ENCODE measurements at places on chromosomes 12 and 14.

DNA sequence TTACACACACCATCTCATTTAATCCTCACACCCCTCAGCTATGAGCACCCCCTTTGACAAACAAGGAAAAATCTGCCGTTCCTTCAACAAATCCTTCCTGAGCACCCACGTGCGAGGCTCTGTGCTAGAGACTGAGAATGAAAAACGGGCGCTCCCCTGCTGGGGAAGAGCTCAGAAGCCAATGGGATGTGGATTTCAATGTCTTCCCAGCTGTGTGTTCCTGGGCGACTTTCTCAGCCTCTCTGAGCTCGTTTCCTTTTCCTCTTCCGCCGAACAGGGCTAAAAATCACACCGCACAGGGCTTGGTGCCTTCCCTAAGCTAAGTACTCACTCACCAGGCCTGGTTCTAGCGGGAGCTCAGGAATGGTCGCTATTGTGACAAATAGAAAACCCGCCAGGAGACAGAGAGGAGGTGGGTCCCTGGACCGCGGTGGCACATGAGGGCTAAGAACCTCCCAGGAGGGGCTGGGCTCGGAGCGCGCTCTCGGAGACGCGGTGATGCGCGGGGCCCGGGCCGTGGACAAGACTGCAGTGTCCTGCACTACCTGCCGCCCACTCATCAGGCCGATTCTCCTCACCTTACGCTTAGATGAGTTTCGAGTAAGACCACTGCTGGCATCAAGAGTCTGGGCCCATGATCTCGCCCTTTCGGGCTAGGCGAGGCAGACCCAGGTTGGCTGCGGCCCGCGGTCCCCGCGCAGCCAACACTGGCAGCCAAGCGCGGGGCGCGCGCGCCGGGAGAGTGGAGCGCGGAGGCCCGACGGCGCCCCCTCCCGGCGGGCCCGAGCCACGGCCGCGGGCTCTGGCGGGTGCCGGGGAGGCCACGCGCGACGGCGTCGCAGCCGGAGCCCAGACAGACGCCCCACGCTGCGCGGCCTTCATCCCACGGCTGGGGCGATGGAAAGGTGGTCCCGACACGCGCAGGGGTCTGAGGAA lies 17.0 kb downstream of the ZDHHC22 start:
- no peak for DNase-seq

GRCh38 chr12:4242595-4242994 lies 31.0 kb upstream of the CCND2 start:
- no peak for DNase-seq

GRCh38 chr12:29223426-29223825 lies 74.3 kb downstream of the FAR2 start:
- DNase-seq: no peak

- no peak for DNase-seq
Measured at GRCh38 chr14:90455100-90455571, 58.3 kb downstream of the CALM1 start.

GRCh38 chr12:45204757-45205156 lies 11.1 kb upstream of the ANO6 start:
- no peak for DNase-seq

GRCh38 chr14:99884834-99885648 lies 91.8 kb downstream of the EML1 start:
- peak; percentile 17 for DNase-seq

DNA sequence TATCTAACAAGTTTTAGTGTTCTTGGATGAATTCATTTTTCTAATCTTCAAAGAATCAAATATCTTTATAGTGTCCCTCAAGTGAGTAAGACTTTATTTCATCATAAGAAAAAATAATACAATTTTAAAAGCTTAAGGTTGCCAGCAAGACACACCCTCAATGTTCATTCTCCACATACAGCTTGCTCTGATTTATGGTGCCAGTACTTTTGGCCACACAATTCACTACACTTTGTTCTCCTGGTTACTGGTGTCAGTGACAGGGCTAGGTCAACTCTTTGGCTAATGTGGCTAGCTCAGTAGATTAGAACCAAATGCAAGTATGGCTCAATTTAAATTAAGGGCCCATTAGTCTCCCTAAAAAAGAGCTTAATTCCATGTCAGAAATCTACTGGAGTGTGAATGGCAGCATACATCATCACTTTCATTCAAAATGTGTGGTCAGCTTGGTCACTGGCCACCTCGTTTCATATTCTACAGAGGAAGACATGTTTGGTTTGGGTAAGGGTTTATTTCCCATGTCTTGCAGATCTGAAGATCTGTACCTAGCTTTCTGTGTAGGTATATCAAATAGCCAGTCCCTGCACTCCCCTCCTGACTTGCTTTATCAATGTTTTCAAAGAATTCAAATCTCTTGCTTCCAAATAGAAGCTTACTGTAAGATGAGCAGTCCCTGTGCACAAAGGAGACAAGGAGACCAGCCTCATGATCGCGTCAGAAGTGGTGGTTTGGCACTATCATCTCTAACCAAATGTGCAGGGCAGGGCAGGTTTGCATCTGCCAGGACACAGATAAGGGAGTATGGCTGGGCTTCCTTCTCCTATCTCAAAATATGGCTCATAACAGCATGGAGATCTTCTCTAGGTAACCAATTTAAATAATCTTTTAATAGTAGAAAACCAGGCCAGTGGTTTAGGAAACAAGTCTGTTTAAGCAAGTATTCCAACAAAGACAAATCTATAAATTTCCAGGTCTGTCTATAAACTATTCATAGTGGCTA lies 31.3 kb downstream of the HECTD4 start:
- DNase-seq: no peak

DNA sequence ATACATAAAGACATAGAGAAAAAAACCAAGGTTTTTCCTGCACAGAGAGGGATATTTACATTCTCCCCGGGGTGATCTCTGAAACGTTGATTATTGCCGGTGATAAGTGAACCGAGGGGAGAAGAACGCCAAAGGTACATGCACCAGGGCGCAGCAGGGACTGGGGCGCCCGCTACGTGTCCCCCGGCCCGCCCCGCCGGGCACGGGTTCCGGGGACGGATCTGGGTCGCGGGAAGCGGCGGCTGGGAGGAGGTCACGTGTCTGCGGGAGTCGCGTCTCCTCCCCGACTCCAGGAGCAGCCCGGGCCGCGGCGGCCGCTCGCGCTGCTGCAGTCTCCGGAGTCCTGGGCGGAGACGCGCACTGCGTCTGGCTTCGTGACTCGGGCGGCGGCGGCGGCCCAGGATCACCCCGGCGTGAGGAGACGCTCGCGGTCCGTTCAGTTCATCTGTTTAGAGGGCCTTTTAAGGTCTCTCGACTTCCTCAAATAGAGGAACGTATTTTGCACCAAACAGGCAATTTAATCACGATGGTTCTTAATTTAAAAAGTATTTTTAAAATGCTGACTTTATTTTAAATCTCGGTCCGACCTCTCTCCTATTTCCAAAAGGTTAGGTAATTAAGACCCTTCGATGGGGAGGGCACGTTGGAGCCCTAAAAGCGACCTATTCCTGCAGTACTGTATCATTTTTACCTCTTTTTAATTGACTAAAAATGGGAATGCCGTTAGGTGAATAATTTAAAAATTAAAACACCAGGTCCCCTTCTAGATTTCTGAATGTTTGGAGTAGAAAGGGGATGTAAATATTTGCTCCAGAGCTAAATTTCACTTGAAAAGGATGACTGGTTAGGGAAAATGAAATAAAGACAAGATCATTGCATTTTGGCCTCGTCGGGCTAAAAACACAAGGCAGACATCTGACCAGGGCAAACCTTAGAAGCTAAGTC lies 1.8 kb upstream of the BHLHE41 start:
- DNase-seq: no peak

GRCh38 chr12:106433055-106433454 lies 75.5 kb downstream of the POLR3B start:
- no peak for DNase-seq

GRCh38 chr14:68018598-68018997 lies 199.0 kb downstream of the RAD51B start:
- DNase-seq: no peak

DNA sequence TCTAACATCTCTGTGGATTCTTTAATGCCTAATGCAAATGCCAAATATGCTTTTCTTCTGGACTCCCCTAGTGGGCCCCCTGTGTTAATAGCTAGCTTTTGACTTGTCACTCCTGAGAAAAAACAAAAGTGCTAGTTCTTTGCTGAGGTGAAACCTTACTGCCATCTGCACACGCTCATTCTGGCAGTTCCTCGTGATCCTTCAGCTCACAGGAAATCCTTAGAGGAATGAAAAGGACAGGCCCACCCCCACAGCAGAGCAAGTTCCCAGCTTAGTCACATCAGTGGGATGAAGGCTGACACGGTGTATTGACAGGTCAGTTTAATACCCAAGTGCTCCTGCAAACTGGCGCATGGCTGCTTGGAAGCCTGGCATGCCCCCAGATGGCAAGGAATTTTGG lies 165.1 kb upstream of the ATP2B1 start:
- no peak for DNase-seq

GRCh38 chr12:95998611-95999286 lies 2.6 kb upstream of the HAL start:
- no peak for DNase-seq

DNA sequence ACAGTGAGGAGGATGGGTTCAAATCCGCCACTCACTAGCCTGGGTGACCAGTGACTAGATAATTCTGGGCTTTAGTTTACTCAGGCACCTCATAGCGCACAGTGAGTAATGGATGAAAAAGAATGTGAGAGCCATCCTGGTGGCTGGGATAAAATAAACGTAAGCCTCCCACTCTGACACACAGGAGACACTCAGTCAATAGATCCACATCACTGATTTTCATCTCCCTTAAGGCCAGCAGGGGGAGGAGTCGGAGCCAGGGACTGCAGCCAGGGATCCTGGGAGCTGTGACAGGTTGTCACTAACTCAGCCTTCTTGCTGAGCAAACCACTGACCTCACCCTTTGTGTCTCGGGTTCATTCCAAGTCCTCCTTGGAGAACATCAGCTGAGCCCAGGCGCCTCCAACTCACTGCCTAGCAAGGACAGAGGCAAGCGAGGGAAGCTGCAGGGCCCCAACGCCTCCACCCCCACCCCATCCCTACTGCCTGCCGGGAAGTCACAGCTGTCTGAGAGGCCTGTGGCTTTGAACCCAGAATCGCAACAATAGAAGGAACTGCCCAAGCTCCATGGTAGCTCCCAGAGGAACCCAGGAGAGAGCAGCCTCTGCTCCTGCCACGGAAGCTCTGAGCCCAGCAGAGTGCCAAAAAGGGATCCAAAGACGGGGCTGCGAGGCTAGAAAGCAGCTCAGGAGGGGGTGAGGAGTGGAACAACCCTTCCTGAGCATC lies 30.7 kb downstream of the PXN start:
- no peak for DNase-seq

DNA sequence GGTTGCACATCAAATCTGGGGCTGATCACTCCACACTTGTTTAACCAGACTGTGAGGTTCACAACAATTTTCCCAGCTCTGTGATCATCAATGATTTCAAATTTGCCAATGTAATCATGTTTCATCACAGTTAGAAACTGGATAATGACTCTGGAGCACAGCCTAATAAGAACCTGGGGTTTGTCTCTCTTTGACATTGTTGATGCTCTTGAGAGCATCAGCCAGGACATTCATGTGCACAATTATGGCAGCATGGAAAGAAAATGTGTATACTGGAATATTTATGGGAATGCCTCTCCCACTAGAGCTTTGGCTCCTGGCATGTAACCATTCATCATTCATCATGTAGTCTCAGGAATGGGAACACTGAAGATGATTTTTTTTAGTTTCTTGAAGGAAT lies 47.0 kb downstream of the SIX1 start:
- no peak for DNase-seq

DNA sequence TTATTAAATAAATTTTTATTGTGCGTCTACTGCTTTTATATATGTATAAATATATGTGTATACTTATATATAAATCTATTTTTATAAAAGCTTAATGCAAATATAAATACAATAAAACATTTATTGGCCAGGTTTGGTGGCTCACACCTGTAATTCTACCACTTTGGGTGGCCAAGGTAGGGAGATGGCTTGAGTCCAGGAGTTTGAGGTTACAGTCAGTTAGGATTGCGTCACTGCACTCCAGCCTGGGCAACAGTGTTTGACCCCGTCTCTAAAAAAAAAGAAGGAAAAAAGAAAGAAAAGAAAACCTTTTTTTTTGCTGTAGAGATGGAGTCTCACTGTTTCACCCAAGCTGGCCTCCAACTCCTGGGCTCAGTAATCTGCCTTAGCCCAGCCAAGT lies 20.9 kb downstream of the ACTR6 start:
- no peak for DNase-seq

DNA sequence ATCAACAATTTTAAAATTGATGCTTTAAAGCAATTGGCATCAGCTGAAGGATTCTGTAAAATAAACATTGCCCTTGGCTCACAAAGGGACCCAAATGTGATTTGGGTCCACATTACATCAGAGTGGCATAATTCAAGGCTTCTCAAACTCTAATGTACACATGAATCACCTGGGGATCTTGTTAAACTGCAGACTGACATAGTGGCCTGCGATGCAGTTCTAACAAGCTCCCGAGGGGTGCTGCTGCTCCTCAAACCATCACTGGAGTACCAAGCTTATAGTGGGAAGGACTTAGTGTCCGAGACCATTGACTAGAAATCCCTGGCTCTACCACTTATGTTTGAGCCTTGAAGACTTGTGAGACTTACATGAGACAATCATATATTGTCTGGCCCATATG lies 31.8 kb upstream of the DNM1L start:
- no peak for DNase-seq

GRCh38 chr12:96710127-96710745 lies 196.8 kb upstream of the NEDD1 start:
- DNase-seq: no peak

DNA sequence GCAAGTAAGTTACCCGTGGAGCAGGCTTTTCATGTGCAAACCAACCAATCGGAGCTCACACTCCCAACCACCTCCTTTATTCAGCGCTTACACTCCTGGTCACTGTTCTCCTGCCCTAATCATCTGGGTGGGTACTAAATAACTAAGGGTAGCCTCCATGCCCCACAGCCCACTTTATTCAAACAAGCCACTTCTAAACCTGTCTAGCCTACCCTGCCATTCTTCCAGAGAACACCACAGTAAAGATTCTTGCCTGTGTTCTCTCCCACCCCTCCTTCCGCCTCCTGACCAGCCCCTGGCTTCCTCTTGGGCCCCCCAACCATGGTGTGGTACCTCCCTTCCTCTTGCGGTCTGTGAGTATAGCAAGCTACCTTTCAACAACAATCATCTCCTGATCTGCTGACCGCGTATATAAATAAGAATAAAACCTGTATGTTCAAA lies 581.9 kb downstream of the VRK1 start:
- DNase-seq: no peak

GRCh38 chr12:59431266-59431665 lies 164.6 kb upstream of the SLC16A7 start:
- no peak for DNase-seq

GRCh38 chr12:45880533-45880932 lies 109.8 kb downstream of the SCAF11 start:
- no peak for DNase-seq

- DNase-seq: no peak
Measured at GRCh38 chr14:90397425-90398314, 841 bp downstream of the CALM1 start.

Measured in NCI-H2081 treated with DMSO at 0.1 percent for 48 hours (cell line).